Activated T-helper 17 cell treated with anti-CD3 and anti-CD28 coated beads, Interleukin-2, amount 50 U/mL, for 72 hours (primary cell): ENCODE measurements at places on chromosomes 7 and 10.

- no peak for ATAC-seq
These were observed 84.2 kb upstream of the LRRN3 start for GRCh38 chr7:111006691-111007090.

GRCh38 chr7:113267885-113268284 lies 149.5 kb upstream of the SMIM30 start:
- no peak for ATAC-seq

DNA sequence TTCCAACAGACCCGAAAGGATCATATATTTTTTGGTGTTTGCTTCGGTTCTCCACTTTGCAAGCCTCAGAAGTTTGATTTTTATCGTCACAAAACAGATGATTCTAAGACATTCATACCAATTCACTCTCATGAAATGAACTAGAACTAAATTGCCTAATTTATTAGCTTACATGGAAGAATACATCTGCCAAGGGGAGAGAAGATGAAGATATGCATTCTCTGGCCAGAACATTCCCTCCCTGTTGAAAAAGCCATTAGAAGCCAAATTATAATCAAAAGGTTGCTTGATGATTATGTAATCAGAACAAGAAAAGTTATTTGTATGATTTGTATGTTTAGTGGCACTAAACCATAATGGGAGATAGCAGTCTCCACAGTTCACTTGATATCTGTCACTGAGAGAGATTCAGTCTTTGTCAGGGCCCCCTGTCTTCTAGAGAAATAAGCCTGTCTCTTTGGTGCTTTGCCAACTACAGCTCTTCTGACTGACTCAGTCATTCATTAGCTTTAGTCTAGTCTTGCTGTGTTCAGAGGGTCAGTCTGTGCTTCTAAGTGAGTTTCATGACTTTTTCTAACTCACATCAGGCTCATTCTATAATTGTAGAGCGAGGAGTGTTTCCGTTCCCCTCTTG lies 95.3 kb upstream of the GNAI1 start:
- ATAC-seq = no peak

DNA sequence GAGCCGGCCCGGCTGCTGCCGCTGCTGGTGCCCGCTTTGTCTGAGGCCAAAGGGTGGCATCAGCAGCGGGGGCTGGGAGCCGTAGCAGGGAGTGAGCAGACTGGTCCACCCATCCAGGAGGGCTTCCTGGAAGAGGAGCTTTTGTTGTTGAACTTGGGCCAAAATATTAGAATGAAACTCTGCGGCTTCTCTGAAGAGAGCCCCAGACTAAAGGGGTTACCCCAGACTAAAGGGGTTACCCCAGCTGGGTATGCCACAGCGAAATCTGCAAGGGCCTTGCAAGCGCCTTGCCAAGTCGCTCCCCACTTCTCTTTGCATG lies 154.7 kb upstream of the ZMIZ1 start:
- ATAC-seq = no peak

DNA sequence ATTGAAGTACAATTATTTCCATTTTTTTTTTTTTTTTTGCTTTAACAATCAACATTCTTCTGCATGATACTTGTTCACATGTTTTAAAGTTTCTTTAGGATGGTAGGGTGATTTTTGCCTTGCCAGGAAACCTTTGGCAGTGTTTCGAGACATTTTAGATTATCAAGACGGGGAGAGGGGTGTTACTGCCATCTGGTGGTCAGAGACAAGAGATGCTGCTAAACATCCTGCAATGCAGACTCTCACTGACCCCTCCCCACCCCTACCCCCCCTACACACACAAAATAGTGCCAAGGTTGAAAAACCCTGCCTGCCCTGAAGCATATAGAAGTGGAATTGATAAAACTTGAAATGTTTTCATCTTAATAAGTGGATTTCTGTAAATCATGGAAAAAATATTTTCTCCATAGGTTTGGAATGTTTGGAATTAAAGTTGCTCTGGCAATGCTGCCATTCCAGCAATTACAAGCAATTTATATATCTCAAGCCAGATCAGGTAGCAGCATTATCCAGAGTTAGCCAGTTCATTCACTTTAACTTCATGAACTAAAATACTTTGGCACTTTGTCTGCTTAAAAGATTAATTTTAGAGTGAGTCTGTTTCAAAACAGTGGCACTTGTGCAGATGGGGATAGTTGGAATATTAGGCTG lies 62.1 kb downstream of the SDHAF3 start:
- ATAC-seq = no peak

DNA sequence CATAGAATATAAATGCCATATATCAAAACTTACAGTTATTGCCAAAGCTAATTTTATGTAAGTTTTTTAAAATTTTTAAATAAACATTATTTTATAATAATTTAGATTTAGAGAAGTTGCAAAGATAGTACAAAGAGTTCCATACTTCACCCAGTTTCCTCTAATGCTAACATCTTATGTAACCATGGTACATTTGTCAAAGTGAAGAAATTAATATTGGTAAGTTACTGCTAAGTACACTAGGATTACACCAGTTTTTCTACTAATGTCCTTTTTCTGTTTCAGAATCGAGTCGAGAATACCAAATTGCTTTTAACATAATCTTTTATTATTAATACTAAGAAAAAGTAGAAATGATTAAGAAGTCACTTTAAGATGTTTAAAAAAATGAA lies 29.2 kb downstream of the CSGALNACT2 start:
- no peak for ATAC-seq

DNA sequence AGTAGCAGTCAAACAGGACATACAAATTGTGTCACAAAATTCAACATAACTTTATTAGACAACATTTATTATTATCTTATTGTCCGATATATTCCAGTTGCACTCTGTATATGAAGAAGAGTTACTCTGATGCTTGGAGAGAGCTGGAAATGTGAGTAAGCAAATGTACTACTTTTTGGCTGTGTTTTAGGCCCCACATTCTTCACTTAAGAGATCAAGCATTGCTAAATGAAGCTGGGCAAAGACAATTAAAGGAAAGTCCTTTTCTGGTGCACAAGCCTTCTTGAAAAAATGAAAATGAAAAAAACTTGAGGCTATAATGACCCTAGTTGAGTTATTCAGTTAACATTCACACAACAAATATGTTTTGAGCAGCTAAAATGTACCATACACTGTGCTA lies 26.1 kb downstream of the MYPN start:
- ATAC-seq = no peak

DNA sequence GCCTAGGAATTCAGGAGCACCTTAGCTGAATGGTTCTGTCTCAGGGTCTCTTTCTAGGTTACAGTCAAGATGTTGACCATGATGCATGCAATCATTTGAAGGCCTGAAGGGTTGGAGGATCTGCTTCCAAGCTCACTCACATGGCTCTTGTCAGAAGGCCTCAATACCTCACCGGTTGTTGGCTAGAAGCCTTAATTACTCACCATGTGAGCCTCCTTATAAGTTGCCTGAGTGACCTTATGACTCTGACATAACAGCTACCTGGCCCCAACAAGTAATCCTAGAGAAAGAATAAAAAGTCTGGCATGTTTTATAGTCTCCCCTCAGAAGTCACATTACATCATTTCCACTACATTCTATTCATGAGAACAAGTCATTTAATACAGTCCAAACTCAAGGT lies 3.4 kb upstream of the C1GALT1 start:
- no peak for ATAC-seq

DNA sequence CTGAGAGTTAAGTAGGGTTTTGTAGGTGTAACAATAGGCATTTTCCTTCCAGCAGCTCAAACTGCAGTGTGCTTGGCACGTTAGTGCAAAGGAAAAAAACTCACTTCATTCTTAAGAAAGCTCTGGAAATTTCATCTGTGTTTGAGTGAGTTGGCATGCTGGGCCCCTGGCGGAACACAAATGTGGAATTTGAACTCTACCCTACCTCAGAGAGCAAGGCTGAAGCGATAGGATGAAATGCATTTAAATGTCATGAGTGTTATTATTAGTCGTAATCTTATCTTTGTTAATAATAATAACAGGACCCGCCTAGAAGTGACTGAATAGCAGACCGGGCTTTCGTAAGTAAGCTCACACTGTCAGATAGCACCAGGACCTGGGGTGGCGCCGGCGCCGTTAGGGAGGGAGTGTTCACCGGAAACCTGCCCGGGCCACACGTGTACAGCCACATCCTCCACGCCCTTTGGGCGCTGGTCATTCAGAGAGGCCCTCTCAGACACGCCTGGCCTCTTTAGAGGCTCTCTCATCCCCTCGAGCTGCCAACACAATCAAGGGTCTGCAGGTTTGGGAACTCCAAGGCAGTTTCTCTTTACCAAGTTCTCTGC lies 63.5 kb downstream of the GRK5 start:
- peak; percentile 62 for ATAC-seq

GRCh38 chr10:70341016-70341415 lies 41.4 kb downstream of the LRRC20 start:
- ATAC-seq = no peak

DNA sequence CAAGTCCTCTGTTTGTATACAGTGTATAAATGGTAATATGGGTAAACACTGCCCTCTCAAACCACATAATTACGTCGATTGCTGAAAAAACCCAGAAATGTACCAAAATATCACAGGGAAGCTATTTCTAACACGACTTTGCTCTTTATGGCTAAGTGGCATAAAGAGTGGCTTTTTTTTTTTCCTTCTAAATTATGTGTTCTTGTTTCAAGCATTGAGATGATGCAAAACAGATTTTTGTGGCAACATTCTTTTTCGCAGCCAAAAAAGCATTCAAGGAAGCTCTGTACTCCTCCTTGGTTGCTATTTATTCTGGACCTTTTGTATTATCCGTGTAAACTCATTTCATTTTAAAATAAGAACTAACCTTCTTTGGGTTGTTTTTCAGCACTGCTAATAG lies 138.9 kb downstream of the VTI1A start:
- ATAC-seq = no peak

DNA sequence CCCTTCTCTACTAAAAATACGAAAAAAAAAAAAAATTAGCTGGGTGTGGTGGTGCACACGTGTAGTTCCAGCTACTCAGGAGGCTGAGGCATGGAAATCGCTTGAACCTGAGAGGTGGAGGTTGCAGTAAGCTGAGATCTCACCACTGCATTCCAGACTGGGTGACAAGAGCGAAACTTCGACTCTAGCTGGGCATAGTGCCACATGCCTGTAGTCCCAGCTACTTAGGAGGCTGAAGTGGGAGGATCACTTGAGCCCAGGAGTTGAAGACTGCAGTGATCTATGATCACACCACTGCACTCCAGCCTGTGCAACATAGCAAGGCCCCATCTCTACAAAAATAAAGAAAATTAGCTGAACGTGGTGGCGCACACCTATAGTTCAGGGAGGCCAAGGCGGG lies 1.2 kb upstream of the SPACDR start:
- no peak for ATAC-seq

- ATAC-seq = no peak
These were observed 486.1 kb upstream of the COBL start for GRCh38 chr7:51802718-51803117.

- no peak for ATAC-seq
These were observed 101.8 kb upstream of the RELN start for GRCh38 chr7:104091242-104091641.

GRCh38 chr10:110337906-110338305 lies 33.2 kb upstream of the SMNDC1 start:
- no peak for ATAC-seq

- ATAC-seq = no peak
These were observed 25.1 kb downstream of the SGCE start for GRCh38 chr7:94630855-94631254.

DNA sequence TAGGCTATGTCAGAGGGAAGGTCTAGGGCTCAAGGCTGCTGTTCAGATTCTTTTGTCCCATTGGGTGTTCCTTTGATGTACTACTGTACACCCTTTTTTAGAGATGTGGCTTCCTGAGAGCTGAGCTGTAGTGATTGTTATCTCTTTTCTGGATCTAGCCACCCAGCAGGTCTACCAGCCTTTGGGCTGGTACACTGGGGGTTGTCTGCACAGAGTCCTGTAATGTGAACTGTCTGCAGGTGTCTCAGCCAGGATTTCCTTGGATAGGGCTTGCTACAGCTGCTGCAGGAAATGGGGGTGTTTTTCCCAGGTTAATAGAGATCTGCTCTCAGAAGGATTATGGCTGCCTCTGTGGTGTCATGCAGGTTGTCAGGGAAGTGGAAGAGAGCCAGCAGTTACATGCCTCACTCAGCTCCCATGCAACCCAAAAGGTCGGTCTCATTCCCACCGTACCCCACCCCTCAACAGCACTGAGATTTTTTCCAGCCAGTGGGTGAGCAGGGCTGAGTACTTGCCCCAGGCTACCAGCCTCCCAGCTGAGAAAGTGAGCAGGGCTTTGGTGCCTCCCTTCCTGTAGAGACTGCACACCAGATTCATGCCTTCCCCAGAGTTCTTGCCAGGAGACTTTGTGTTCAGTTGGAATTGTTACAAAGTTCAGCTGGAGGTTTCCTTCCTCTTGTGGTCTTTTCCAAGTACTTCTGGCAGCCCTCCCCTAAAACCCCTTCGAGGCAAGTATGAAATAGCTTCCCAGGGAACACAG lies 63.3 kb downstream of the ZNF107 start:
- ATAC-seq = no peak

DNA sequence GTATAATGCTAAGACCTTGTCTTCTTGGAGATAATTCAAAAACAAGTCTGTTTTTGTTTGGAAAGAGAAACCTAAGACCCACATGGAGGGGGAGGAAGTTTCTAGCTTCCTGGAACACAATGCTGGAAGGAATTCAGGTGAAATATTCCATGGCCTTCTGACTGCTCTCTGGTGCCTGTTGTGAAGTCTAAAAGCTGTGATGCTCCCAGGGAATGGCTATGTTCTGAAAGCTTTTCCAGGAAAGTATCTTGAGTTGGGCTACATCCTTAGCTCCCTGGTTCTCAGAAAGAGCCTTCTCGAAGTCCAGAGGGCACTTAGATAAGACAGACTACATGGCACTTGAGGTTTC lies 12.5 kb upstream of the PFKP start:
- no peak for ATAC-seq

DNA sequence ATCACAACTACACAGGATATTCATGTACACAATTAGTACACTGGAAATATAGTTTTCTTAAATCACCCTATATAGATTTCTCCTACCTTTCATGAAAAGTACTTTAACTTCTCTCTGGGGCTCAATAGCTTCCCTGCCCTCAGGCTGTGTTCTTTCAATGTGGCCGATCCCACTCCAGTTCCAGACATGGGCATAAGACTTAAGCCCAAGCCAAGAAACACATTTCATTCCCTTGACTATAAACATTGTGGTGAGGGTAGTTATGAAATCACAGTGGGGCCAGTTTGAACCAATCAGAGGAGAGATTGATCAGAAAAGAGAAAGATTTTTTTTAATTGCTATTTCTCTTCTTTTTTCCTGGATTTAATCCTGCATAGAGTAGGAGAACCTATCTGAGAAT lies 904.6 kb upstream of the SORCS1 start:
- no peak for ATAC-seq

DNA sequence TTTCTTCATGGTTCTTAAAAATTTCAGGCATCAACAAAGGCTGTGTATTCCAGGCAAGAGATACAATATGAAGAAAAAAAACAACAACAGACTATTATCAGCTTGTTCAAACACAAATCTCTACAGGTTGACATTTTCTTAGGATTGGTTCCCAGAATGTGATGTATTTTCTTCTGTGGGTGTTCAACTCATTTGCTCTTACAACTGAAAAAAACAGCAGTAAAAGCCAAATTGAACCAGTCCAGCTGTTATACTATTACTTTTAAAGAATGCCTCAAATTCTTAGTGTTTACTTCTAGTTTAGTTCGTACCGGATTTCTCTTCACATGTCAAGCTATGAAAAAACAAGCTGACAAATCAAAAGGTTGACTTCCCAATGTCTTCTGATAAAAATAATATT lies 60.7 kb downstream of the CNTNAP2 start:
- ATAC-seq = no peak
